ENCODE measurements at places on chromosomes 6 and 20.

- no peak for DNase-seq
- H3K27me3 ChIP-seq: no peaks in the 10 kb centered on the region
- no peak overlapping the region for H3K27ac ChIP-seq
- no peaks in the 10 kb centered on the region for H3K4me1 ChIP-seq
Observed at GRCh38 chr20:19435316-19435715, 222.9 kb downstream of the SLC24A3 start.

DNA sequence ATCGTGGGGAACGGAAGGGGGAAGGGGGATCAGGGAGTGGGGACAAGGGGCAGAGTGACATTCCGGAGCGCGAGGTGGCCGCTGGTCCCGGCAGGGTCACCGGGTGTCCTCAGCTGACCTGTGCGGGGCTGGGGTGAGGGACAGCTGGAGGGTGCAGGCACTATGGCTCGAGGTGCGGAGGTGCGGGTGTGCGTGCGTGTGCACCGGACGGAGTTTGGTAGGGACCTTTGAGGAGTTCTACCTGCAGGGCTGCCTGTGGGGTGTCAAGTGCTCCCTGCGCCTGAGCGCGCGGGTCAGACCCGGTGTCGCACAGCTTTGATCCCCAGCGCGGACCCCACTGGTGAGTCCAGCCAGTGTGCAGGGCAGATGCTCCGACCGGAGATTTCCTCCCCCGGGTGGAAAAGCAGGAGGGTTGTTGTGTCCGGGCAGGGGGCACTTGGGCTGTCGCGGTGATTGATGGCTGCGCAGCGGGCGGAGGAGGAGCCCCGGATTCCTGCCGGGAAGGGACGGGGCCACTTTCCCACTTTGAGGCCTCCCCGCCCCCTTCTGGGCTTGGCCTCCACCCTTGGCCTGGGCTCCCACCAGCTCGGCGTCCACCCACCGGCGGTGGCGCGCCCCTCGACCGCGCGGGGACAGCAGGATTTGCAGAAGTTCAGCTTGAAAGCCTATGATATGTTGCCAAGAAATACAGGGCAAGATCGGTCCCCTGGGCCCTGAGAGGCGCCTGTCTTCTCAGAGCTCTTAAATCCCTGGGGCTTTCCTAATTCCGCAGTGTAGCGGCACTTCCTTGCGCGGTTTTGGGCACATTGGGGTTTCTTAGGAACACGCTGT lies 658 bp downstream of the RIN2 start:
- no peaks in the 10 kb centered on the region for H3K36me3 ChIP-seq
- peaks cover 49% of the 10 kb centered on the region for H3K27me3 ChIP-seq
- no peaks in the 10 kb centered on the region for H3K4me1 ChIP-seq
- H3K27ac ChIP-seq: no peak overlapping the region

DNA sequence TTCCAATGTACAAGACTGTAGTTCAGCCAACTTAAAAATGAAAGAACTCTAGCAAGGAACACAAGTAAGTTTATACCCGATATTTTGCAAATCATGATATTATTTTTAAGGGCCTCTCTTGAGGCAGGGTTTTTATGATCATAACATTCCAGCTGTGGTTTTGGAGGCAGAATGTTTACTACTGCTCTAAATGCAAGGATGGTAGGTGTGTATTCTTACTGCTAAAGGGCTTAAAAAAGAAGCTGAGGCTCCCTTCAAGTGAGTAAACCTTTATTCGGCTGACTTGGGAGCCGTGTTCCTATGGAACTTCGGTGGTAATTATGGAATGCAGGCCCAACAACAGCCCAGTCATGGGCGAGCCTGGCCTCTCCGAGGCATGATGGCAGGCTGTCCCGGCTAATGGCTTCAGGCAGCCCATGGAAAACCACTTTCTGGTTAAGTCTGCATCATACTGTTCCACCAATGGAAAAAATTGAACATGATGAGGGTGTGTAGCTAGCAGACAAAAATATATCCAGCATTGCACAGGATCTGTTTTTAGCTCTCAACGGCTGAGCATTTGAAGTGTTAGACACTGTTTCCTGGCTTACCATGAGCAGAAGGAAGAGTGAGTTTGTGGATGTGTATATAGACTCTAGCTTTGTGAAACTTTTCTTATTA lies 111.5 kb downstream of the TIAM2 start:
- peaks cover 3% of the 10 kb centered on the region for H3K4me1 ChIP-seq
- DNase-seq: no peak
- no peaks in the 10 kb centered on the region for H3K36me3 ChIP-seq
- H3K27ac ChIP-seq: no peak overlapping the region

GRCh38 chr6:144989319-144990107 lies 704.4 kb downstream of the UTRN start:
- H3K36me3 ChIP-seq: no peaks in the 10 kb centered on the region
- H3K27ac ChIP-seq: no peak overlapping the region
- H3K4me3 ChIP-seq: no peak overlapping the region
- H3K4me1 ChIP-seq: no peaks in the 10 kb centered on the region
- H3K27me3 ChIP-seq: peaks cover 18% of the 10 kb centered on the region
- DNase-seq: no peak

DNA sequence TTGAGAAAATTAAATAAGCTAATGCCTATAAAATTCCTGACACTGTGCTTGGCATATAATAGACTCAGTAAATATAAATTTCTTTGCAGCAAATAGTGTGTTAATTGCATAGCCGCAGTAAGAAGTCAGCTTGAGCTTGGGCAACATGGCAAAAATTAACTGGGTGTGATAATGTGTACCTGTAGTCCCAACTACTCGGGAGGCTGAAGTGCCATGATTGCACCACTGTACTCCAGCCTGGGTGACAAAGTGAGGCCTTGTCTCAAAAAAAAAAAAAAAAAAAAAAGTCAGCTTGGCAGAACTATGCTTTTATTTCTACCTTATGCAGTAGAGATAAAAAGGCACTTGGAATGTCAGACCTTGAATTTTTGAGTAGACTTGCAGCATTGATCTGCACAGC lies 121.8 kb downstream of the AKAP7 start:
- no peak overlapping the region for H3K4me3 ChIP-seq
- no peak overlapping the region for H3K27ac ChIP-seq
- H3K4me1 ChIP-seq: peaks cover 5% of the 10 kb centered on the region
- no peak for DNase-seq

DNA sequence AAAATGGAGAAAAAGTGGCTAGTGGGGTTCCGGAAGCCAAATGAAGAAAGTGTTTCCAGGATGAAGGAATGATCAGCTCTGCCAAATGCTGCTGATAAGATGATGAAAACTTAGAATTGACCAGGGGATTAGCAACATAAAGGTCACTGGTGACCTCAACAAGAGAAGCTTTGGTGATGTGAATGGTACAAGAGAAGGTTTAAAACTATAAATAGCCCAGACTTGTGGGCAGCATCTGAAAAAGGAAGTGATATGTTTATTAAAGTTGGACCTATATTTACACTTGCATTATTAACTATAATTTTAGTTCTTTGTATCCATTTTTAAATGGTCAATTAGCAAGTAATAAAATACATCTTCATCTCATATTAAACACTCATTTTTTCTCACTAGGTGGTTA lies 45.1 kb downstream of the CGA start:
- H3K4me1 ChIP-seq: no peaks in the 10 kb centered on the region
- H3K36me3 ChIP-seq: no peaks in the 10 kb centered on the region
- peaks cover 6% of the 10 kb centered on the region for H3K27me3 ChIP-seq
- H3K4me3 ChIP-seq: no peak overlapping the region

- DNase-seq: no peak
- no peak overlapping the region for H3K4me3 ChIP-seq
- H3K36me3 ChIP-seq: peaks cover 8% of the 10 kb centered on the region
- no peak overlapping the region for H3K27ac ChIP-seq
- H3K4me1 ChIP-seq: peaks cover 74% of the 10 kb centered on the region
- H3K27me3 ChIP-seq: no peaks in the 10 kb centered on the region
Observed at GRCh38 chr6:15326067-15326614, 80.3 kb downstream of the JARID2 start.

- DNase-seq: no peak
- no peaks in the 10 kb centered on the region for H3K27me3 ChIP-seq
- H3K36me3 ChIP-seq: peaks cover 44% of the 10 kb centered on the region
- no peak overlapping the region for H3K27ac ChIP-seq
- no peak overlapping the region for H3K4me3 ChIP-seq
- H3K4me1 ChIP-seq: peaks cover 27% of the 10 kb centered on the region
Observed at GRCh38 chr6:11263291-11263775, 30.9 kb upstream of the NEDD9 start.

- no peak overlapping the region for H3K4me3 ChIP-seq
- H3K4me1 ChIP-seq: no peaks in the 10 kb centered on the region
- H3K27me3 ChIP-seq: no peaks in the 10 kb centered on the region
- no peak for DNase-seq
Observed at GRCh38 chr20:55103188-55103587, 627.8 kb downstream of the DOK5 start.

GRCh38 chr6:52543729-52544601 lies 32.9 kb downstream of the TRAM2 start:
- no peak overlapping the region for H3K4me3 ChIP-seq
- H3K4me1 ChIP-seq: no peaks in the 10 kb centered on the region
- H3K27me3 ChIP-seq: no peaks in the 10 kb centered on the region
- no peaks in the 10 kb centered on the region for H3K36me3 ChIP-seq

GRCh38 chr20:52242237-52243230 lies 51.0 kb upstream of the ZFP64 start:
- H3K4me1 ChIP-seq: peaks cover 3% of the 10 kb centered on the region
- H3K27ac ChIP-seq: no peak overlapping the region
- no peaks in the 10 kb centered on the region for H3K27me3 ChIP-seq
- H3K4me3 ChIP-seq: no peak overlapping the region
- no peak for DNase-seq

- no peak overlapping the region for H3K4me3 ChIP-seq
- H3K27me3 ChIP-seq: no peaks in the 10 kb centered on the region
- no peak overlapping the region for H3K27ac ChIP-seq
- H3K36me3 ChIP-seq: no peaks in the 10 kb centered on the region
Observed at GRCh38 chr6:161590961-161591627, 317.2 kb upstream of the AGPAT4 start.

DNA sequence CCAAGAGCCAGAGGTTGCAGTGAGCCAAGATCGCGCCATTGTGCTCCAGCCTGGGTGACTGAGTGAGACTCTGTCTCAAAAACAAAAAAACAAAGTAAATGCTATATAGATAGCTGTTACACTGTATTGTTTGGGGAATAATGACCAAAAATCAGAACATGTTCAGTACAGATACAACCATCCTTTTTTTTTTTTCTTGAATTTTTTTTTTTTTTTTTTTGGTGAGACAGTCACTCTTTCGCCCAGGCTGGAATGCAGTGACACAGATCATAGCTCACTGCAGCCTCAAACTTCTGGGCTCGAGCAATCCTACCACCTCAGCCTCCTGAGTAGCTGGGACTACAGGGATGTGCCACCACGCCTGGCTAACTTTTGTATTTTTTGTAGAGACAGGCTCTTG lies 63.7 kb downstream of the BCAS4 start:
- no peak overlapping the region for H3K27ac ChIP-seq
- H3K4me3 ChIP-seq: no peak overlapping the region
- no peak for DNase-seq
- no peaks in the 10 kb centered on the region for H3K4me1 ChIP-seq
- no peaks in the 10 kb centered on the region for H3K27me3 ChIP-seq

DNA sequence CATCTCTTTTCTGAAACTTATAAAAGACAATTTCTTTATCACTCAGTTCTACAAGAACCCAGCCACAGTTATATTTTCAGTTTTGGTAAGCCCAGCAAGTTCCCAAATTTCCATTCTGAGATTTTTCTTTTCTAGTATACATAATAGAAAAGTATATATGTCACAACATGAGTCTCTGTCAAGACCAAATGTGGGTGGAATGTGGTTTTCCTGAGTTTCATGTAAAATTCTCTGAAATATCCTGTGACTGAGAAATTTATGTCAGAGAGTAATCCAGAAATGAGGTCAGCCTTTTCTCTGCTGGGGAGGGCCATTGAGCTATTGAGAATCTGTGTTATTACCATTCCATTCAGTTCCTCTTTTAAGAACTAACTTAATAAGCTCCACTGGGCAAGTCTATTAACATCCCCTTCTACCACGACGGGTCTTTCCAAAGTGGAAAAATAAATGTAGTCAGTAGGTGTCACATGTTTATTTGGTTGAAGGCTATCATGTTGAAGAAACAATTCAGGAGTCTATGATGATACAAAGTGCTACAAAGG lies 100.7 kb upstream of the HMGN3 start:
- no peaks in the 10 kb centered on the region for H3K36me3 ChIP-seq
- no peaks in the 10 kb centered on the region for H3K4me1 ChIP-seq
- no peak overlapping the region for H3K4me3 ChIP-seq
- no peak overlapping the region for H3K27ac ChIP-seq

DNA sequence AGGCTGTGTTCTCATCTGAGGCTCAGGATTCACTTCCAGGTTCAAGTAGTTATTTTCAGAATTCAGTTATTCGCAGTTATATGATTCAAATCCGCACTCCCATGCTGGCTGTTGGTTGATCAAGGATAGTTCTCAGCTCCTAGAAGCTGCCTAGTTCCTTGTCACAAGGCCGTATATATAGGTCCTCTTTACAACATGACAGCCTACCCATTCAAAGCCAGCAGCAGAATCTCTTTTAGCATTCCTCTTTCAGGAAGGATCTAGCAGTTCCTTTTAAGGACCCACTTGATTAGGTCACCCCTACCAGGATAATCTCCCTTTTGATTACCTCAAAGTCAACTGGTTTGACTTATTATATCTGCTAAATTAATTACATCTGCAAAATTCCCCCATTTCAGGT lies 23.8 kb upstream of the LAMP5 start:
- no peak for DNase-seq
- no peak overlapping the region for H3K27ac ChIP-seq
- no peaks in the 10 kb centered on the region for H3K27me3 ChIP-seq
- no peaks in the 10 kb centered on the region for H3K36me3 ChIP-seq

- H3K4me3 ChIP-seq: no peak overlapping the region
- no peaks in the 10 kb centered on the region for H3K4me1 ChIP-seq
- no peaks in the 10 kb centered on the region for H3K36me3 ChIP-seq
- H3K27ac ChIP-seq: no peak overlapping the region
- no peak for DNase-seq
Observed at GRCh38 chr20:6719369-6719721, 48.1 kb upstream of the BMP2 start.

GRCh38 chr6:1124885-1125284 lies 187.0 kb upstream of the FOXQ1 start:
- H3K4me3 ChIP-seq: no peak overlapping the region
- no peak for DNase-seq
- peaks cover 4% of the 10 kb centered on the region for H3K27me3 ChIP-seq

GRCh38 chr6:31008165-31008564 lies 2.1 kb upstream of the MUC22 start:
- H3K4me3 ChIP-seq: no peak overlapping the region
- H3K27me3 ChIP-seq: peaks cover 37% of the 10 kb centered on the region
- H3K27ac ChIP-seq: no peak overlapping the region
- no peaks in the 10 kb centered on the region for H3K36me3 ChIP-seq

DNA sequence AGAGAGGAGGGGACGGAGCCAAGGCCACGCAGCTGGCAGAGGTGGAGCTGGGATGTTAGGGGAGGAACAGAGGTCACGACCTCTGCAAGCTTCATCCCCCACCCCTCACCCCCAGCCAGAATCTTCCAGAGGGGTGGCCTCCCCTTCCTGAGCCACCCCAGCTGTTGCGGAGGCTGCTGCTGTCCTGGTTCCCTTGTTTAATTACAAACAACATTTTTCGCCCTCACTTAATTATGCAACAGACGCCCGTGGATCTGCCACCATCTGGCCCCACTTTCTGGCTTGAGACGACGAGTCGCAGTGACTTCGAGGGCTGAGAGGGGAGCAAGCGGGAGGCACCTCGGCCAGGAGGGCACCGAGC lies 153.7 kb upstream of the PTPN1 start:
- DNase-seq: no peak
- no peak overlapping the region for H3K4me3 ChIP-seq
- H3K4me1 ChIP-seq: peaks cover 13% of the 10 kb centered on the region
- no peaks in the 10 kb centered on the region for H3K36me3 ChIP-seq
- peaks cover 46% of the 10 kb centered on the region for H3K27me3 ChIP-seq
- H3K27ac ChIP-seq: no peak overlapping the region
